ENCODE measurements at places on chromosomes 7 and 10.

DNA sequence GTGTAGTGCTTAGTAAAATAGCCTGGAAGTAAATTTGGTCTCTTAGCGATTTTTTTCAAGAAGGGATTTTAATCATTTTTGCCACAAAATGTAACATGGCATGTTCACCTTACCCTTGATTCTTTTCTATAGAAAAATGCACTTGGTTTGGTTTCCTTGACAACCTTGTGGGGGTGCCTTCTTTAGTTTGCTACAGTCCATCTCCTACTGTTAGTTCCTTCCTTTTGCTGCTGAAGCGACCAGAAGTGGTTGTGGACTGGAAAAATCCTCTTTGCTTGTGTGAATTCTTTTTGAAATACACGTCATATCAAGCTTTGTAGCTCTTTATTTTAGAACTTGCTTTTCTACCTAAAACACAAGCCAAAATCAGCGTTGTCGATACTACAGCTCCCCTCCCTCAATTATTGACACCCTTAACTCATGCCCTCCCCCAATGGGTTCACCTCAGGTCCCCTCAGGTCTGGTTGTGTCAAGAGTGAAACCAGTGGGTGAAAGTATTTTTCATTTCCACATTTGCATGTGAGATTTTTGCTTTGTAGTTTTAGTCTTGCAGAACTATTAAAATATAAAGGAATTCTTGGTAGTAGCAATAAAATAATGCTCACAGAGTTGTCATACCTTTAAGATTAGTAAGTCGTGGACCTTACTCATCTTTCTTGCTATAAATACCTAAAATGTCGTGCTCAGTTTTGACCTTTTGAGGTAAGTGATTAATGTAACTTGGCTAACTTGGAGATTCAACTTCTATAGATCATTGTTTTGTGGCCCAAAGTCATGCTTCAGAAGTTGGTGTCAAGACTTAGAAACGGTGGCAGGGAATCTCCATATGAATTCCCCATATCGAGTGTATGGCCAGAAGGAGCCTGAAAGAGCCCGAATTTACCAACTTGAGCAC, 1.5 kb downstream of the ACTR3B start:
- peak; percentile 13 for DNase-seq

DNA sequence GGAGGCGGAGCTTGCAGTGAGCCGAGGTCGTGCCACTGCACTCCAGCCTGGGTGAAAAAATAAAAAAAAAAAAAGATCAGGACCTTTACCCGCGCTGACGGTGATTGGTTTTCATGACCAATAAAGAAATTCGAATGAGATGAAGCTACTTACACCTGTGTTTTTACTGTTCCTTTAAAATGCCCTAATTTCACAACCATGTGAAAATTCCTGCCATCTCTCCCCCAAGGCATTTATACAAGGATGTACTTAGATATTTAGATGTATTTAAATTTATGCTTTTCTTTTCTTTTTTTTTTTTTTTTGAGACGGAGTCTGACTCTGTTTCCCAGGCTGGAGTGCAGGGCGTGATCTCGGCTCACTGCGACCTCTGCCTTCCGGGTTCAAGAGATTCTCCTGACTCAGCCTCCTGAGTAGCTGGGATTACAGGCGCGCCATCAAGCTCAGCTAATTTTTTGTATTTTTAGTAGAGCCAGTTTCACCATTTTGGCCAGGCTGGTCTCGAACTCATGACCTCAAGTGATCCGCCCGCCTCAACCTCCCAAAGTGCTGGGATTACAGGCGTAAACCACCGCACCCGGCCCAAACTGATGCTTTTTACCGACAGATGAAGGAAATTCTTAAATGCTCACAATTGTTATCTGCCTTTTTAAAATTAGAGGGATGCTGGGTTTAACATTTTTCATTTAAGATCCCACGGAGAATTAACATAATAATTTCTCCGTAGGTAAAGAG, 3.1 kb upstream of the PHYH start:
- DNase-seq = no peak

DNA sequence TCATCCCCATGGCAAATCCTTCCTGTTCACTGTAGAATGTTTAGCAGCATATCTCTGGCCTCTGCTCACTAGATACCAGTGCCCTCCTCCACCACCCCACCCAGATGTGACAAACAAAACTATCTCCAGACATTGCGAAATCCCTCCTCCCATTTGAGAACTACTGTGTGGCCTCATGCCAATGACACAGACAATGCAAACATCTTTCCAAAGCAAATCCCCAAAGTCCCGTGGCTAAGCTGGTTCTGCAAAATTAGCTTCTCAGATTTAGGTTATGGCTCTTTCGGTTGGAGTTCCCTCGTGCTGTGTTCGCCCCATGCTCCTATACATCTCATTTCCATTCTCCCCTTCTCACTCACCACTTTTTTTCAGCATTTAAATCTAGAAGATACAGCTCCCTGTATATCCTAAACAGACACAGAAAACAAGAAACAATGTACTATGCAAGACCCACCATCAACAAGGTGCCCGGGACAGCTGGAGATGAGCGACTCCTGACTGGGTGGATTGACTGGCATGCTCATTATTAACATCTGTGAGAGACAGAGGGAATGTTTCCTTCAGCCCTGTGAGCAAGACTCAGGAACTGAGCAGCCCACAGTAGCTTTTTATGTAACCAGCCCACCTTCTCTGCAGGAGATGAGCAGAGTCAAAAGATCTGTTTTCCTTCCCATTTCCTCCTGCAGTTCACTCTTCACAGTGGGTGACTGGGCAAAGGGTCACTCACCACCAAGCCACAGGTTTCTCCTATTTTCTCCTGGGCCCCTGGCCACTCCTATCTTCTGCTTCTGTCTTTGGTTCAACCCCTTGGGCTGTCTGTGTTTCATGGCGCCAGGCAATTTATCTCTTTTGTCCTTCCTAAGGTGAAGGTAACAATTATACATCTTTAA, 225.7 kb upstream of the AOAH start:
- DNase-seq = no peak

DNA sequence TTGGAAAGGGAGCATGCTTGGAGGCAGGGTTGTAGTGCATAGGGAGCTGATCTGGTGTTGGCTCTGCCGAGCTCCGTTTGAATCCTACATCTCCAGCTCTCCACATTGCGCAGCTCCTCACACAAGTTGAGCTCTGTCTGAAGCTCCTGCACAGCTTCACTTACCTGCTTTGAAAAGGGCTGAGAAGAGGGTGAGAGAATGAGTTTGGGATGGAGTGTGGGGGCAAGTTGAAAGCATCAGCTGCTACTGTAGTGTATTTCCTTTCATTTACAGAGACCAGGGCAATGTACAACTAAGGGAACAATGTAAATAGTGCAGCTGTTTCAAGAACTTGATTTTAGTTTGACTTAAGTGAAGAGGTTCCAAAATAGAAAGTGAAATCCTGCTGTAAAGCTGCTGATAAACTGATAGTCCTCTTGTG, 88.5 kb downstream of the VTI1A start:
- no peak for DNase-seq

DNA sequence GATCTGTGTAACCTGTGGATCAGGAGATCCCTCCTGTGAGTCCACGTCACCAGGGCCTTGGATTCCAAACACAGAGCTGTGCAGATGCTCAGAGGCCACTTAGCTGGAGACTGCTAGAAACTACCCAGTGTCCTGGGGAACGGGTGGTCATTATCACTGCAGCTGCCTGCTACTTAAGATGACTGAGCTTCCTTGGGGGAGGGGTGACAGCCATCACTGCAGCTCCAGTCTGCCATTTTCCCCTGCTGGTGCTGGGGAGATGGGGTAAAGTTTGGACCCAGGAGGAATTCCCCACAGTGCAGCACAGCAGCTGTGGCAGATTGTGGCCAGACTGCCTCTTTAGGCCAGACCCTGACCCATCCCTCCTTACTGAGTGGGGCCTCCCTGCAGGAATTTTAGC, 78.8 kb upstream of the VOPP1 start:
- DNase-seq = no peak

- DNase-seq = no peak
These were observed 31.8 kb downstream of the ZNF467 start for GRCh38 chr7:149741629-149742028.

DNA sequence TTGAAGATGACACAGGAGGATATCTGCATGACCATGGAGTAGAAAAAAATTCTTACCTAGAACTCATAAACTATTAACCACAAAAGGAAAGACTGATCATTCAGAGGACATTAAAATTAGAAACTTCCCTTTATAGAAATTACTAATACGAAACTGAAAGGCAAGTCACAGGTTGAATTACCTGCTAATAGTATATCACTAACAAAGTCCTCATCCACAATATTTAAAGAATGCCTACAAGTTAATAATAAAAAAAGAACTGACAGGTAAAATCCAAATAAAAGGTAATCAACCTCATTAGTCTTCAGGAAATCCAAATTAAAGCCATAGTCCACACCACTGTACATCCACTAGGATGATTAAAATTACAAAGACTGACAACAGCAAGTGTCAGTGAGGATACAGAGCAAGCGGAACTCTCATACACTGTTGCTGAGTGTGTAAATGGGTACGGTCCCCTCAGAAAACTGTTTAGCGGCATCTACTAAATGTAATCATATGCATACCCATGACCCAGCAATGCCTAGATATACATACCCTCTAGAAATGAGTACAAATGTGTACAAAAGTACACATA, 71.2 kb downstream of the ARHGAP21 start:
- no peak for DNase-seq

DNA sequence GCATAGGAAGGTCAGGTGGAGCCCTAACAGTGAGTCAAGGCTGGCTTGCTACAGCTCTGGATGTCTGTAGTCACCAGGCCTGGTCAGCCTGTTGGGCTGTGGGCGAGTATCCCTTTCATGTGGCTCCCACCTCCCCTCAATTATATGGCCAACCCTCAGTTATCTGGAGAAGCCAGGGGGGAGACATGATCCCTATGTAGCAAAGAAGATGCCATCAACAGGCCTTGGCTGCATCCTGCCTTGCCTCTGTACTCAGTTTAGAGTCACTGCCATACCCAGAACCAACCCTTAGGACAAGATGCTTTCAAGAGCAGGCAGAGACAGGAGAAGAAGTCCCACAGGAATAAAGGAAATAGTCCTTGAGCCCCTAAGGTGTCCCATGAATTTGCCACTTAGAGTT, 763.9 kb downstream of the GRID1 start:
- DNase-seq = no peak

GRCh38 chr10:78968943-78969342, 99.8 kb upstream of the ZMIZ1 start:
- no peak for DNase-seq

GRCh38 chr7:152512706-152513105, 76.9 kb upstream of the KMT2C start:
- DNase-seq = peak; percentile 5

- no peak for DNase-seq
These were observed 357.6 kb upstream of the PCDH15 start for GRCh38 chr10:55158633-55159032.

GRCh38 chr7:95046494-95047240, 139.3 kb downstream of the PPP1R9A start:
- DNase-seq = no peak

DNA sequence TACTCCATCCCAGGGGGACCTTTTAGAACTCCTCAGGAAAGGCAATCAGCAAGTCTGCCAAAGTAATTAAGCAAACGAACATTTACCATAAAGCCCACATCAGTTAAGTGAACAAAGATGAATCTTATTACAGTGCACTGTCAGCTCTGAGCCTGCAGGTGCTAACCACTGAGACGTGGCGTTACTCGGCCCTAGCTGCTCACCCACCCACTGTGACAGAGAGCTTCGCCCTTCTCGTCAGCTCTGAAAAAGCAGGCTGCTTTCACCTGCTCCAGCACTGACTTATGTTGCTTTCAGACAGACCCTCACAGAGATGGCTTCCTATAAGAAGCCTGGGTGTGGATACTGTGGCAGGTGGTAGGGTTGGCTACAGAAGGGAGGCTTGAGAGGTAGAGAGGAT, 57.7 kb upstream of the KCNIP2 start:
- DNase-seq = no peak

DNA sequence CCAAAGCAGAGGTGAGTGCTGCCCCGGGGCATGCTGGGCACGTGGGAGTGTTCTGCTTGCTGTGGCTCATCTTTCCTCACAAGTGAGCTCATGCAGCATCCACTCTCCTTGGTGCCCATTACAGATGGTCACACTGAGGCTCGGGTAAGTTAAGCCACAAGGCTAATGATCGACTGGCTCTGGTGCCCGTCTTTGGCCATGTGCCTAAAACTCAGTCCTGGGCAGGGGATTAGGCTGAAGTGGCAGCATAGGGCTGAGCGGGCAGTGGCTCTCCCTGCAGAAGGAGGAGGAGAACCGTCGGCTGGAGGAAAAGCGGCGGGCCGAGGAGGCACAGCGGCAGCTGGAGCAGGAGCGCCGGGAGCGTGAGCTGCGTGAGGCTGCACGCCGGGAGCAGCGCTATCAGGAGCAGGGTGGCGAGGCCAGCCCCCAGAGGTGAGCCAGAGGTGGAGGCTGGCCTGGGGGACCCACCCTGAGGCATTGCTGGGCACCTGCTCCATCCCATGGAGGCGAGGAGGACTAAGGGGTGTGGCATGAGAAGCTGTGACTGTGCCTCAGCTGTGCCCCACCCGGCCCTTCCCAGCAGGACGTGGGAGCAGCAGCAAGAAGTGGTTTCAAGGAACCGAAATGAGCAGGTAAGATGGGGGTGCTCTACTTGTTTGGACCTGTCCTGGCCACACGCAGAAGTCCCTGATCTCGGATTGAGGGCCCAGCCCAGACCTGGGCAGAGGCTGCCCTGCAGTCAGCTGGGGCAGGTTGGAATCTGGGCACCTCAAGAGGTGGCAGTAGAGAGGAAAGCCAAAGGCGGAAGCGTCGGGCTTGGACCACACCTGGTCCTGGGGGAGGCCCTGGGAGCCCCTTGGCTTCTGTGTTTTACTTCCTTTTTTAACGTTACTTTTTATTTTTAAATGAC, 7.3 kb downstream of the PGAM2 start:
- no peak for DNase-seq

- no peak for DNase-seq
These were observed 332.4 kb downstream of the PTEN start for GRCh38 chr10:88195841-88196240.

- peak; percentile 10 for DNase-seq
These were observed 66.0 kb downstream of the HHEX start for GRCh38 chr10:92755725-92756124.

DNA sequence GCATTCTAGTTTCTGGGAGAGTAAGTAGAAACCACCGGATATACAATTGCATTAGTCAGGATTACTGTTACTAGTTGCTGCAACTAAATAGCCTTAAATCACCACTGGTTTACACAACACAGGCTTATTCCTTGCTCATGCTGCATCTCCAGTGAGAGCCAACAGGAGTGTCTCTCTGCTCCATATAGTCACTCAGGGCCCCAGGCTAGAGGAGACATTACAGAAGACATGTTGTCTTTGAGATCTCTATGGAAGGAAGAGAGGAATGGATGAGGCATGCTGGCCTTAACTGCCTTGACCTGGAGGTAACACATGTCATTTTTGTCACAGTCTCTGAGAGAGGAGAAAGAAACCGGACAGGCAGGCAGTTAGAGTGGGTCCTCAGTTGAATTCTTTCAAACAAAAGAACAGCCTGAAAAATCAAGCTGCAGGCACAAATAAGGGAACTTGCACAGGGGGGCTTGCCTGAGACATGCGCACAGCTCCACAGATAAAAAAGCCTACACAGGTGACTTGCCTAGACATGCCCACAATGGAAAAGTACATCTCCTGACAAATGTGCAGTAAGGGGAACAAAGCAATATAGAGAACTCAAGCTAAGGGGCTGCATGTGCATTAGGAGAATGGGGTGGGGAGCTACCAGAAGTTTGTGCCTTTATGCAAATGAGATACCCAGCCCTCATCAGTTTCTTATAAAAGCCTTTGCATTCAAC, 348.0 kb downstream of the TYW1 start:
- DNase-seq = no peak

GRCh38 chr7:41656366-41656765, 46.5 kb downstream of the INHBA start:
- DNase-seq = no peak
